ENCODE measurements at places on chromosomes 3 and 15.

DNA sequence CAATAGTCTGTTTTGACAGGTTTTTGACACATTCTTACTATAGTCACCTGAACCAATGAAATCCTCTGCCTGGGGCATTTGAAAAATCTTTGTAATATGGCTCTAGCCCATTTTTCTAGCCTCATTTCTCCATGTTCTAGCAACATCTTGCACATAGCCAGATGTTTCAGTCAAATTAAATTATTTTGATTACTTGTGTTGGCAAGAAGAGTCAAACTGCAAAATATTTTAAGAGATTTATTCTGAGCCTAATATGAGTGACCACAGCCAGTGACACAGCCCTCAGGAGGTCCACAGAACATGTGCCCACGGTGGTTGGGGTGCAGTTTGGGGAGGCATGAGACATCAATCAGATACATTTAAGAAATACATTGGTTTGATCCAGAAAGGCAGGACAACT lies 6.9 kb downstream of the IFT122 start:
- no peak for DNase-seq

DNA sequence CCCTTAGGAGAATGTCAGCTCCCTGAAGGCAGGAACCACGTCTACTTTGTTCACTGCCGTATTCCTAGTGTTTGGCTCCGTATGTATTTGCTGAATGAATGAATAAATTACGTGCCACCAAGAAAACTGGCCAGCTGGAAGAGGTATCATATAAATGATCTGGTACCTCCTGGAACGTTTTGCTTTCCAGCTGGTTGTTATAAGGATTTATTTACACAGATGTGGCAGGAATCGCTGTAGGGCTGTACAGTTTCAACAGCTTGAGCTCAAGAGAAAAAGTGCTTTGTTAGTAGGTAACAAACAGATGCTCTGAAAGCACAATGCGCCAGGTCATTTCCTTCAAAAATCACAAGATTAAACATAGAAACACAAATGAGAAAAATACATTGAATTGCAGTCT lies 108.8 kb upstream of the ATP2B2 start:
- DNase-seq, result no peak

DNA sequence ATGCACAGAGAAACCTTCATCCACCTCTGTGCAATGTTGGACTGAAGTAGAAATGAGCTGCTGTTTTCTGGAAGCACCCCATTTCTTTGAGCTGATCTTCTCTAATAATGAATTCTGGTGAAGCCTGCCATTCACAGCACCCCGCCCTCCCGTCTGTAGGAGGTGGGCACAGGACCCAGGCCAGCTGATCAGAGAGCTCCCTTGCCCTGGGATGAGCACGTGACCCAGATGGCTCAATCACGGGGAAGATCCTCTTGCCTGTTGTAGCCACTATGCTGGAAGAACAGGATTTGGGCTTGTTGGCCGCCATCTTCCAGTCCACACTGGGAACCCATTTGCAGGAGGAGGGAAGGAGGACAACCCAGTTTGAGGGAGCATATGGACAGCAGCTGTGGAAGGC lies 44.5 kb downstream of the GOLGA6L2 start:
- no peak for DNase-seq

- no peak for DNase-seq
These were observed 68.9 kb downstream of the IFT80 start for GRCh38 chr3:160330109-160330508.

GRCh38 chr15:84661001-84661400 lies 3.0 kb upstream of the NMB start:
- DNase-seq, result no peak

DNA sequence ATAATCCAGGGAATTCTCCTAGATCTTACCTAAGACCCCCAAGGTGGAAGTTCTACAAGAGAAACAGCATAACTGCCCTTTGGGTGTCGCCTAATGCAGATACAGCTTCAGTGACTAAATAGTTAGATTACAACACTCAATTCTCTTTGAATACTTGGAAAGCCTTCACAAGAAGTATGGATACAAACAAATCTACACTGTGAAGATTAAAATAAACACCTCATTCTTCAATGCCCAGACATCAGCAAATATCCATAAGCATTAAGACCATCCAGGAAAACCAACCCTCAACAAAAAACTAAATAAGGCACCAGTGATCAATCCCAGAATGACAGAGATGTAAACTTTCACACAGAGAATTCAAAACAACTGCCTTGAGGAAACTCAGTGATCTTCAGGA lies 963.2 kb downstream of the PLOD2 start:
- no peak for DNase-seq

GRCh38 chr3:49602877-49603411 lies 48.7 kb downstream of the BSN start:
- DNase-seq, result peak; percentile 45

DNA sequence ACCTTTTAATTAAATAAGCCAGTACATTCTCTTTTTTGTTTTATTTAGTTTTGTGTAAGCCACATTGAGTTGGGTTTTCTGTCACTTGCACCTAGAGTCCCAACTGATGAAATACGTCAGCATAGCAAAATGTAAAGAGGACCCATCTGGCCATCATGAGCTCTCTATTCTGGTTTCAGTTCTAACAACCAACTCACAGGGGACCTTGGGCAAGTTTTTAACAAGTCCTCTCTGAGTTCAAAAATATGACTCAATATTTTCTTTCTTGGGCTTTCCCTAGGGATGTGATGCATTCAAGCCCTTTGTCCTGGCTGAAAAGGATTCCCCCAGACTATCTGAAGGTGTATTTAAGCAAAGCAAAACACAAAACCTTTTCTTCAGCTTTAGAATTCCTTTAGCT lies 32.9 kb downstream of the PLCH1 start:
- no peak for DNase-seq

GRCh38 chr15:73851689-73852088 lies 21.7 kb upstream of the TBC1D21 start:
- DNase-seq, result peak; percentile 3

DNA sequence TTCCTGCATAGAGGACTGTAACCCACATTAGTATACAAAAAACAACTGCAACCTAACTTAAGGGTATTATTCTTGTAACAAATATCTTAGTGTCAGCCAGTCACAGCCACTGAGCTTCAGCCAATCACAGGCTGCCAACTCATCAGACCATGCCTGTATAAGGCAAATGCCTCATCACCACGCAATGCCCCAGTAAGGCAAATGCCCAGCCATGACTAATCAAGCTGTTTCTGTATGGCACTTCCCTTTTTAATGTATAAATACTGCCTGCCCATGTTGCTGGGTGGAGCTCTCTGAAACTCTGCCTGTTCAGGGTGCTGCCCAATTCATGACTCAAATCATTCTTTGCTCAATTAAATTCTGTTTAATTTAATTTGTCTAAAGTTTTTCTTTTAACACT lies 18.4 kb upstream of the GABRA5 start:
- DNase-seq, result no peak

- peak; percentile 84 for DNase-seq
These were observed 1.0 kb downstream of the HYAL2 start for GRCh38 chr3:50321336-50322114.

GRCh38 chr3:45084361-45084760 lies 58.3 kb downstream of the CLEC3B start:
- DNase-seq, result no peak

- DNase-seq, result no peak
These were observed 33.9 kb upstream of the GRAMD1C start for GRCh38 chr3:113804661-113805060.

DNA sequence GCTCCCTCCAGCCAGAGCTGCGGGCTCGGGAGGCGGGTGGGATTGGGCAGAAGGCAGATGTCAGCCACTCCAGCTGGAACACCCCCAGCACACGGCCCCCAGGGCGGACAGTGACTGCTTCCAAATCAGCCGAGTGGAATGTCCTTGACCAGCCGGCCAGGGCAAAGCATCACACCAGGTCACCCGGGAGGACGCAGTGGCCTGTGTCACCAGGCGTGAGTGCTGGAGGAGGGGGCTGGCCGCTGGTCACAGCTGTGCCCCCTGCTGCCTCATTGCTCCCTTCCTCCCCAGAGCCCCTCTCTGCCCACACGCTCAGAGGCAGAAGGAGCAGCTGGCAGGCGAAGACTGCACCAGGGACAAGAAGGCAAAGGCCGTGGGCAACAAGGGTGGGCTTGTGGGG lies 33.5 kb downstream of the NTRK3 start:
- no peak for DNase-seq

GRCh38 chr15:69731081-69731330 lies 278.4 kb downstream of the RPLP1 start:
- no peak for DNase-seq

- no peak for DNase-seq
These were observed 116.3 kb downstream of the TFG start for GRCh38 chr3:100825574-100825973.

DNA sequence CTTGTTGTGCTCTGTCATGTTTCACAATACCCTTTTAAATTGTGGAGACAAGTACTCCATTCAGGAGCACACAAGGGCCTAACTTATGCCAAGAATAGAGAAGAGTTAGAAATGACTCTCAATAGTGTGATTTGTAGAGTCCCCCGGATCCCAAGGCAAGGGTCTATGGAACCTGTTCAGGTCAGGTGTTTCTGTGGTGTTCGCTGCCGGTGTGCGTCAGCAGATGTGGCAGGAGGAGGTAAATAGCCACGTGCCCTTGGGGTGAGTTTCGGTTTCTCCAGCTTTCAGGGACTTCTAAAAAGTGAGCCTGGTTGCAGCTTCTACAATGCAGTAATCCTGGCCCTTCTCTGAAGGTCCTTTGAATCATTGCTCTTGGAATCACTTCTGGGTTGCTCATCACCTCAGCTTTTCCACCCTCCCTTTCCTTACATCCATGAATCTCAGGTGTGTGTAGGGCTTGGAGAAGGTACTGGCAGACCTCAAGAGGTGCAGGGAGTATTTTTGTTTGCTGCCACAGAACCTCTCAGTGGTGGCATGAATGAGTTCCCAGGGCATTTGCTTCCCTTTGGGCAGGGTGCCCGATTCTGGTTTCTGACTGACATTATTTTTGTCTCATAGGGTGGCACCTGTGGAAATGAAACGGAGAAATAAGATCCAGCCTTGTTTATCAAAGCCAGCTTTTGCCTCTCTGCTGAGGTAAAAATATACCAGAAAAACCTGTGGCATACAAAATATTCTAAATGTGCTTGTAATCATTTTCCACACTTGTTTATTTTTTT lies 7.3 kb downstream of the ST3GAL6 start:
- no peak for DNase-seq

- no peak for DNase-seq
These were observed 51.2 kb downstream of the MDFIC2 start for GRCh38 chr3:70261283-70261682.

DNA sequence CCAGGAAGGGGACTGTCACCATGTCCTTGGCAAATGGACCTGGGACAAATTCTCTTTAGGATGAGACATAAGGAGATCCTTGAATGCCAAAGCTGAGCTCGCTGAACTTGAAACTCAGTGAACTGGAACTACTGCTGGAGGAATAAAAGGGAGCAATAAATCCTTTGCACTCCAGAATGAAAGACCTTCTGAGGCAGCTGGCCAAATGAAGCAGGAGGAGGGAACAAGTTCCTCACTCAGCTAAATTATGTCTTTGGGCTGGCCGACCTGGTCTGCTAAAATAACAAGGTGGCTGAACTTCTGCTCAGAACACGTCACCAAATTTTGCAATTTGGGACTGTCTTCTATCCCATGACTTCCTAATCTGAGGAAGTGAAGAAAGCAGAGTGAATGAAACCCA lies 314.7 kb downstream of the LPP start:
- no peak for DNase-seq

- no peak for DNase-seq
These were observed 27.4 kb downstream of the METTL6 start for GRCh38 chr3:15399970-15400369.

DNA sequence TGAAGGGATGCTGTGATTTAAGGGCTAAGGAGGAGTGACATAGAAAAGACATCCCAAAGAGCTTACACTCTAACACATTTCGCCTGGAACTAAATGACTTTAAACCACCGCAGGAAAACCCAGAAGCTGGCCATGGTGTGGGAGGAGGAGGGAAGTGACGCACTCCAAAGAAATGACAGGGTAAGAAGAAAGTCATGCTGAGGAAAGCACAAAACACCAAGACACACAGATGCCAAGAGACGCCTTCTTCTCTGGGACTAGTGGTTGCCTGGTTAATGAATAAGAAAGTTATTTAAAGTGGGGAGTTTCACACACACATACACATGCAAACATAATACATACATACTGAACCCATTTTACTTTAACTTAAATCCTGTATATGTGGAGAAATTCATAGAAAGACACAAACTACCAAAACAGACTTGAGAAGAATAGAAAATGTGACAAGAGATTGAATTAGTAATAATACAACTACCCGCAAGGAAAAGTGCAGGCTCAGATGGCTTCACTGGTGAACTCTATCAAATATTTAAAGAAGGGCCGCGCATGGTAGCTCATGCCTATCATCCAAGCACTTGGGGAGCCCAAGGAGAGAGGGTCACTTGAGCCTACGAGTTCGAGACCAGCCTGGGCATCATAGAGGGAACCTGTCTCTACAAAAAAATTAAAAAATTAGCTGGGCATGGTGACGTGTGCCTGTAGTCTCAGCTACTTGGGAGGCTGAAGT lies 125.5 kb downstream of the NSMCE3 start:
- DNase-seq, result no peak

- DNase-seq, result no peak
These were observed 104.8 kb downstream of the MYO5A start for GRCh38 chr15:52423852-52424251.

DNA sequence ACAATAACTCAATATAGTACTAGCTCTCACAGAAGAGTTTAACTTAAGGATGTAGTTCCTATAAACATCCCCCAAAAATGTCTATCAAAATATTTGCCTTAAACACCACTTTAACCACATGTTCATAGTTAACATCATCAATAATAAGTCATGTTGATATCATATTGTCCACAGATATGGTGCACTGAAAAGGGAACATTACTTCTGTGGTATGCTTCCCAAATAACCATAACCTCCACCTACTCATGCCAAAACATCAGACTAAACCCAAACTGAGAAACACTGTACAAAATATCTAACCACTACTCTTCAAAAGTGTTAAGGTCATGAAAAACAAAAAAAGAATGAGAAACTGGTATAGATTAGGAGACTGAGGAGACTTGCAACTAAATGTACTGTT lies 32.9 kb downstream of the SLC4A7 start:
- DNase-seq, result no peak

GRCh38 chr3:149496891-149497290 lies 22.4 kb downstream of the TM4SF4 start:
- no peak for DNase-seq

GRCh38 chr3:187943677-187944389 lies 198.6 kb upstream of the BCL6 start:
- DNase-seq, result no peak

- no peak for DNase-seq
These were observed 51.0 kb upstream of the IL12A start for GRCh38 chr3:159937561-159938166.

- DNase-seq, result no peak
These were observed 27.4 kb upstream of the ATP10A start for GRCh38 chr15:25890529-25890928.

DNA sequence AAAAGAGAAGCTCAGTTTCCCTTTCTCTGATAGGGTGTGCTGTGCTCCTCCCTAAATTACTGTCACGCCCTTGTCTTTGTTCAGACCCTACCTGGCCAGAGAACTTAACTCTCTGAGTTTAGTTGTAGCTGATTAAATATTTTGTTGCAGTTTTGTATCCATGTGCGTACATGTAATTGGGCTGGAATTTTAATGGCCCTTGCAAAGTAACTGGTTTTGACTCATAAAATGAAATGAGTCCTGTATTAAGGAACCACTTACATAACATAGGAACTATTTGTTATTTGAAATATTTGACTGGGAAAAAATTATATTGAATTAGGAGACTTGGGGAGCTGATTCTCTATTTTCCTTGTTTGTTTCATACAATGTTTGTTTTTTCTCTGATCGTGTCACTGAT lies 80.2 kb downstream of the LRRK1 start:
- no peak for DNase-seq

Data from stimulated activated naive CD4-positive, alpha-beta T cell treated with Interleukin-2 at 50 U/mL for 16 hours (primary cell).